ENCODE measurements at places on chromosomes 3 and 15. TPM values are rescaled to one million over a fixed set of nuclear protein-coding genes. Genes with fewer than 3 reads are reported as not detected.
A peak's percentile ranks its signal among the peaks of the same experiment; 100 is the strongest.

The ISLR2 gene
- not detected for total RNA-seq

The DUOXA1 gene
- total RNA-seq: not detected

DNA sequence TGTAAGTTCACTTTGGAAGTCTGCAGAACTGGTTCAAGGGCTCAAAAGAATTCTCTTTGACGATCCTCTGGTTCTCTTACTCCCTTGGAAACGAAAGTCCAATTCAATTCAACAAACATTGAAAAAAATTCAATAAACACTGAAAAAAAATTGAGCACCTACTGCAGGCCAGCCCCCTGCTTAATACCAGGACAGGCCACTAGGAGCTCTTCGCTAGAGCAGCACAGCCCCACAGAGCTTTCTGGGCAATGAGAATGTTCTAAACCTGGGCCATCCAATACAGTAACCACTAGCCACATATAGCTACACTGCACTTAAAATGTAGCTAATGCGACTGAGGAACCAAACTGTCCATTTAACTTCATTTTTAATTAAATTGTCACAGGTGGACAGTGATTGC lies 50.4 kb upstream of the DCLK3 start:
- H3K27ac ChIP-seq: no peak overlapping the region
- no peak for DNase-seq
- no peaks in the 10 kb centered on the region for H3K4me1 ChIP-seq
- no peak overlapping the region for H3K4me3 ChIP-seq

- H3K4me1 ChIP-seq: no peaks in the 10 kb centered on the region
- no peaks in the 10 kb centered on the region for H3K36me3 ChIP-seq
- no peak overlapping the region for H3K27ac ChIP-seq
- H3K27me3 ChIP-seq: no peaks in the 10 kb centered on the region
These were observed 239.9 kb upstream of the ADAMTS9 start for GRCh38 chr3:64927689-64928088.

The UROC1 gene
- not detected for total RNA-seq

DNA sequence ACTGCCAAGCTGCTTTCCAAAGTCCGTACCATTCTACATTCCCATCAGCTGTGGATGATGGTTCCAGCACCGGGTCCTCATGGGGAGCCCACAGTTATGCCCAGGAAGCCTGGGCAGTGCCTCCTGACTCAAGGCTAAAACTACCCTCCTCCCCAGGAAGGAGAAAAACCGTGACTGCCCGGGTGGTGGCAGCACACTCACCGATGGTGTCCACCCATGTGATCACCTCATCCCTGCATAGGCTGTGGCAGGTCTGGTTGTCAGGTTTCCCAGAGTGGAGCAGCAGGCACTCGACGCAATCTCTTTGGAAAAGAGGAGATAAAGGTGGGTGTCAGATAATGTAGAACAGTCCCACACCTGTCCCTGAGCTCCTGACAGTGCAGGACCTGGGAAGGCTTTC lies 38.6 kb downstream of the UMPS start:
- no peaks in the 10 kb centered on the region for H3K36me3 ChIP-seq
- no peak for DNase-seq
- no peak overlapping the region for H3K27ac ChIP-seq
- no peak overlapping the region for H3K4me3 ChIP-seq

GRCh38 chr15:100147828-100148227 lies 193.9 kb downstream of the ADAMTS17 start:
- H3K36me3 ChIP-seq: no peaks in the 10 kb centered on the region
- DNase-seq: no peak
- no peaks in the 10 kb centered on the region for H3K27me3 ChIP-seq
- no peaks in the 10 kb centered on the region for H3K4me1 ChIP-seq
- no peak overlapping the region for H3K27ac ChIP-seq

The MUC13 gene
- not detected for total RNA-seq

DNA sequence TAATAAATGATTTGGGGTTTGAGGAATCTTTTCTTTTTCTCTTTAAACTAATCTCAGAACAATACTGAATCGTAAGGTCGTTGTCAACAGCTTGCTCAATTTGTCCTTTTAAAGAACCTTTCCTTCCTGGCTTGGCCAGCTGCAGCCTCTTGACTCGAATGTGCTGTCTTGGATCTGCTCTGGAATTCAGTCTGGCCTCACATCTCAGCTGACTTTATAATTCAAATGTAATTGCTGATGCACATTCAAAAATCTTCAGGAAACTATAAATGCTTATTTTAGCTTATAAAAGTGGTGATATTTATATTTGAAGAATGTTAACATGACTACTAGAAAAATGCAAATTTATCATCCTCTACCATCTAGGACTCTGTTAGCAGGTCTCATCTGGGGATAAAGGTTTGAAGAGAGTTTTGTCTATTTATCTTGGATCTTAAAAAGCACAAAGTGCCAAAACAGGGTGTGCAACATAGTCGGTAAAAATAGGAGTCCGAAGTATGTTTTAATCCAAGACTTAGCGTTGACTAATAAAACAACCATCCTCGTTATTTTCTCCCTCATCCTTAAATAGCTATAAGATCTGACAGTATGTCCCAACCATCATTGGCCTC lies 1035.2 kb downstream of the MCTP2 start:
- no peak for DNase-seq
- peaks cover 46% of the 10 kb centered on the region for H3K27me3 ChIP-seq
- no peak overlapping the region for H3K4me3 ChIP-seq
- H3K27ac ChIP-seq: no peak overlapping the region

The ITGA11 gene
- 2.1 TPM for total RNA-seq

GRCh38 chr15:69648212-69648611 lies 195.6 kb downstream of the RPLP1 start:
- peaks cover 11% of the 10 kb centered on the region for H3K4me1 ChIP-seq
- DNase-seq: no peak
- no peak overlapping the region for H3K27ac ChIP-seq
- peaks cover 13% of the 10 kb centered on the region for H3K27me3 ChIP-seq

The TRPM1 gene
- total RNA-seq: not detected

The KLF15 gene
- total RNA-seq: 0.19 TPM

DNA sequence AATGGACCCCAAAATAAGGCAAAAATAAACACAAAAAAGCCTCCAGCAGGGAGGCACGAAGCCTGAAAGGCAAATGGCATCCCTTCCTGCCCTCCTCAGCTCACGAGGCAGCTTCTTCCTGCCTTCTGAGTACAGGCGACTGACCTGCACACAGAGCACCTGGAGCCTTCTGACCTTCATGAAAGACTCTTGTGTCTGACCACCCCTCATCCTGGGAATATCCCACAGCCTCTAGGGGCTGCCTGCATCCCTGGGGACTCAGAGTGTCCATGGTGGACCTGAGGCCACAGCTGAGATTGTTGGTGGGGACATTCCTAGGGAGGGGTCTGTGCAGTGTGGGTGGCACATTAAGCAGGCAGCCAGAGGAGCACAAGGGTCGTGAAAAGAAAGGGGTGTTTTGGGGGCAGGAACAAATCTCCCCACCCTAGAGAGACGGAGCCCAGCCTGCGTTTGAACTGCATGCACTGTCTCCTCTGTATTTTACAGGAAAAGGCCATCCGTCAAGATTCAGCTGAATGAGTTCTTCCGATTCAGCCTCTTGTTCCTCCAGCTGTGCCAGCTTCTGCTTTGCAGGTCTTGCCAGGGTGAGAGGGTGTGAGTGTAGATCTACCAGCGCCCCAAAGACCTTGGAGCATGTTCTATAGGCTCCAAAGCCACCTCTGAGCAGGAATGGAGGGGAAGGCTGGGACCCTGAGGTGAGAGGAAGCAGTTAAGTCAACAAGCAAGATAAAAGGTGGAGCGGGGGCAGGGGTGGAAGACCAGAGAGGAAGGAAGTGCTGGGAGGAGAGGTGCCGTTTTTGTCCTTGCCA lies 80.4 kb upstream of the MEF2A start:
- H3K4me3 ChIP-seq: peak overlapping the region; percentile 70
- peaks cover 11% of the 10 kb centered on the region for H3K27me3 ChIP-seq
- H3K27ac ChIP-seq: no peak overlapping the region
- H3K4me1 ChIP-seq: peaks cover 18% of the 10 kb centered on the region
- DNase-seq: no peak
- H3K36me3 ChIP-seq: no peaks in the 10 kb centered on the region

- peaks cover 3% of the 10 kb centered on the region for H3K4me1 ChIP-seq
- peaks cover 5% of the 10 kb centered on the region for H3K27me3 ChIP-seq
- H3K4me3 ChIP-seq: no peak overlapping the region
- no peak for DNase-seq
- H3K27ac ChIP-seq: no peak overlapping the region
- no peaks in the 10 kb centered on the region for H3K36me3 ChIP-seq
These were observed 42.3 kb upstream of the IQSEC1 start for GRCh38 chr3:13115576-13115910.

- peaks cover 37% of the 10 kb centered on the region for H3K36me3 ChIP-seq
- H3K4me1 ChIP-seq: peaks cover 69% of the 10 kb centered on the region
- DNase-seq: no peak
- H3K27ac ChIP-seq: peak overlapping the region; percentile 87
- peak overlapping the region; percentile 25 for H3K4me3 ChIP-seq
These were observed 3.4 kb downstream of the FYCO1 start for GRCh38 chr3:45992133-45992729.

GRCh38 chr3:115348951-115349745 lies 202.1 kb upstream of the ZBTB20 start:
- no peaks in the 10 kb centered on the region for H3K36me3 ChIP-seq
- no peaks in the 10 kb centered on the region for H3K4me1 ChIP-seq
- no peak overlapping the region for H3K27ac ChIP-seq
- H3K27me3 ChIP-seq: no peaks in the 10 kb centered on the region
- H3K4me3 ChIP-seq: no peak overlapping the region

The MOBP gene
- total RNA-seq: not detected

GRCh38 chr15:37079726-37080125 lies 20.6 kb downstream of the MEIS2 start:
- H3K4me1 ChIP-seq: no peaks in the 10 kb centered on the region
- no peaks in the 10 kb centered on the region for H3K36me3 ChIP-seq
- H3K4me3 ChIP-seq: no peak overlapping the region
- H3K27ac ChIP-seq: no peak overlapping the region
- no peaks in the 10 kb centered on the region for H3K27me3 ChIP-seq
- DNase-seq: no peak
